ENCODE measurements at places on chromosomes 6 and 20. TPM values are rescaled to one million over a fixed set of nuclear protein-coding genes. Genes with fewer than 3 reads are reported as not detected.

GRCh38 chr20:63750807-63751470 is 11.4 kb downstream of the SLC2A4RG start:
- DNase-seq, result no peak

DNA sequence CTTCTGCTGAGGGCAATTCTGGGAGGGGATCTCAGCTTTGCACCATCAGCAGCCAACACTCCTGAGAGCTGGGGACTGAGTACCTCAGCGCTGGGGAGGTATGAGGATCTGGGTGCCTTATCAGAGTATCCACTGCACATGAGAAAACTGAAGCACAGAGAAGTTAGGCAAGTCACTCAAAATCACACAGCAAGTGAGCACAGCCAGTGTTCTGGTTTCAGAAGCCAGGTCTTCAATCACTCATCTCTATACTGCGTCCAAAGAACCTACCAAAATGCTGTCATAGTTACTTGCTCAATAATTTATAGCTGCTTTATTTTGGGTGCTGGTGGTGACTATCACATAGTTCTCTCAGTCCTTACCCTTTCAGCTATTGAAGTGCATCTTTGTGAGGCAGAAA is 5.0 kb downstream of the ADTRP start:
- no peak for DNase-seq

DNA sequence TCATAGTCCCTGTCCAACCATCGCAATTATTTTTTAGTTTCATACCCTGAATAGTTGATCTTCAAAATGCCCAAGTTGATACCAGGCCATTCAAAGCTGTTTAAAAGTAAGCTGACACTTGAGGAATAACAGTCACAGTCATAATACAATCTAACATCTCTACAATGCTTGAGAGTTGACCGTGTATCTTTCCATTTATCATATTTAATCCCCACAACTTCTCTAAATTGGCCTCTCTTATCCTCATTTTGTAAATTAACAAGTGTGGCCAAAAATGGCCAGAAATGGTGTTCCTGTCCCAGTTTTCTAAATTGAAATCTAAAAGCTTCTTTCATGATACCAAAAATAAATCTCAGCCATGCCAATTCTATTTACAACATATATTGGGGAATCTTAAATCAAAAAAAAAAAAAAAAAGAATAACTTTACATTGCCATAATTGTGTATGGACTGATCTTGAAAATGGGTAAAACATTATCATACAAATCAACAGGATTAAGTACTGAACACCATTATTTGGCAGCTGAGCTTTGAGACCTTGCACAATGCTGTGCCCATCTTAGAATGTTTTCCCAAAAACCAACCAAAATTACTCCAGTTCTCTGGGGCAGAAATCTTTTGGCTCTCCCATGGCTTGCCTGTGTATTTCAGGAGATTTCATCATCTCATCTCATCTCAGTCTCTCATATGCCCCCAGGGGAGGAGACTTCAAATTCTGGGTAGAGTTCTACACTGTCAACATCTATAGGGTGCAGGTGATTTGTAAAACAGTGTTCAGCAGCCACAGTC is 448.7 kb upstream of the JARID2 start:
- DNase-seq, result no peak

IL17F gene
- not detected for total RNA-seq

FLRT3 gene
- total RNA-seq, result 0.92 TPM

DNA sequence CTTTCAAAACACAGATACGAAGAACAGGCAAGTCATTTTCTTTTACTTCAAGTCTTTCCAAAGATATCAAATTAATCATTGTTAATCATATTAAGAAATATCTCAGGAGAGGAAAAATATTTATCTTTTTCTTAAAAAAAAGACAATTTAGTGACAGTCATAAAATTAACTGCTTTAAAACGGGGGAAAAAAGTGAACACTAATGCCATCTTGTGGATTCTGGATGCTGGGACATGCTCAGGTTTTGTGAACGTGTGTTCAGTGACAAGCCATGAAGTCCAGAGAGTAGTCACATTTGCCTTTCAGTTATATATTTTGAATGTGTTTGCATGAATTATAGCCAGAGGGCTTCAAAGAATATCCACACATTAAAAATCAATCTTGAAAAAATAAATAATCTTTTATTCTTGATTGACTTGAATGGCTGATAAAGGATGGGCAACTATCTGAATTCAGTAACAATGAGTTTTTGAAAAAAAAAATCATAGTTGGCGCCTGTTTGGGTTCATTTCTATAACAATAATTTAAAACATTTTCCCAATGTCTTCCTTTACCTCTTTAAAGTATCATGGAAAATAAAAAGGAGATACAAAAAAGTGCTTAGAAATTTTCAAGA is 74.7 kb upstream of the NOX3 start:
- DNase-seq, result no peak

Data from pancreas (tissue), 10 donors.